ENCODE measurements at places on chromosomes 11 and 22.

DNA sequence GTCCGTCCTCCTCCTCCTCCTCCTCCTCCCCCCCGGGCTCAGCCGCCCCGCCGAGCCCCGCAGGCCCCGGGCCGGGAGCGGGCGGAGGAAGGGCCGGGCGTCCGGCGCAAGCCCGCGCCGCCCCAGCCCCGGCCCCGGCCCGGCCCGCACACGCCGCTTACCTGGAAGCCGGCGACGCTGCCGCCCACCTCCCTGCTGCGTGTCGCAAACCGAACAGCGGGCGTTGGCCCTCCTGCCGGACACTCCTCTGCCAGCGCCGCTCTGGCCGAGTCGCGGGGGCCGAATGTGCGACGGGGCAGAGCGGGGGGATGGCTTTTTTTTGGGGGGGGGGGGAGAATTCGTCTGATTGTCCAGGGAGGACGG lies 1.1 kb downstream of the IGF2 start:
- DNase-seq, result no peak

DNA sequence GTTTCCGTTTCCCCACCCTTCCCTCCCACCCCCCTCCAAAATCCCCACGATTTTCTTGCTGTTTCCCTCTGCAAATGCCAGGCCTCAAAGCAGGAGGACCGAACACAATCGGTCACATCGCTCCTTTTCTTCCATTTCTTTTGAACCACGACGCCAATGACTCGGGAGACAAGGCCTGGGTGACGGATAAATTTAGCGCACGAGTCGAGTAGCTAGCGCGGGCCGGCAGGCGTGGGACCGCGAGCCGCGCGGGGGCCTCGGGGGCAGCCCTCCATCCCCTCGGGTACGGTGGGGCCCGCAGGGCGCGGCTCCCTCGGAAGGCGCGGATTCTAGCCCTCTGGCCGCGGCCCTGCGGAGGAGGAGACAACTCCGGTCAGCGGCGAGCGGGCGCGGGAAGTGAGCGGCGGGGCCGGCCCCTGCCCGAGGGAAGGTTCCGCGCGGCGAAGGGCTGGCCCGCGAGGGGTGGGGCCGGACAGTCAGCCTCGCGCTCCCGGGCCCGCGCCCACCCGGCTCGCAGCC lies 414 bp downstream of the JOSD1 start:
- DNase-seq, result no peak

DNA sequence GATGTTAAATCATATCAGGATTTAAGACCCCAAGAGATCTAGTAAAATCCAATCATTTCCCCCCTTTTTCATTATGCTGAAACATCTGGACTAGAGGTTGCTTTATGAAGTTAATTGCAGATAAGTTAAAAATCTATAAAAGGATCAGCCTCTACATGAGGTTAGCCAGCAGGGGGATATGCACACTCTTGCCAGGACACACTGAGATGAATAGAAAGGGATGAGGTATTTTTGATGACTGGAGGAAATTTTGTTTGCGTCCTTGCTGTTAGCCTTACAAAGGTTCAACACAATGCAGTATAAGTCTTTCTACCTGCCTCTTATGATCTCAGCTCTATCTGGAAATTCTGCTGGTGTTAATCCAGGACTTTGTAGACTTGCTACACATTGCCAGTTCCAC lies 1034.3 kb downstream of the LRRC4C start:
- DNase-seq, result no peak

DNA sequence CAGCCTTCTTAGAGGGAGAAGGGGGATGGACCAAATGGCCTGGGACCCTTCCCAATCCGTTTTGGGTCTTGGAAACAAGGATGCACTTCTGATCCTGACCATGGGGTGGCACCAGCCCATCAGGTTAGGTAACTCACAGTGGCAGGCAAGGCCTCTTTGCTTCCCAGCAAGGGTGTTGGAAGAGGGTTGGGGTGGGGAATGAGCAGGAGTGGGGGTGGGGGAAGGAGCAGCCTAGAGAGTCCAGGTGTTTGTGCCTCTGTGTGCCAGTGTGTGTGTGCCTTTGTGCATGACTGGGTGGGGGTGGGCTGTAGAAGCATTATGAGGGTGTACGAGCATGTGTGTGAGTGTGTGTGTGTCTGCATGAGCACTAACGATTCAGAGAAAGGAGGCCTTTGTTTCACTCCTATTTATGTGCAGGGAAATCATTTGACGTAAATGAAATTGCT lies 213.1 kb downstream of the INSC start:
- peak; percentile 4 for DNase-seq

DNA sequence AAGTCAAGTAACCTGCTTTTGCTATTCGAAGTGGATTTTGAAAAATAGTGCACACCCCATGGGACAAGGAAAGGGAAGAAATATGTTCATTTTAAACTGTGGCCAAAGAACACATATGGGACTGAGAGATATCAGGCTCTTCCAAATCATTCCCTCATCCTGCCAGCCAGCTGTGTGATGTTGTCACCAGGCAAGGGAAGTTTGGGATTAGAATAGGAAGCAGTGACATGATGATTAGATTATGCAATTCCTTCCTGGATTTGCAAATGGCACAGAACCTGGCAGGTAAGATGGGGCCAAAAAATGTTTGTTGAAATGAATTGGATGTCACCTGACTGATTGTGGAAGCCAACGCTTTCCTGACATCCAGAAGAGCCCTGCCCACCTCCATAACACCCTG lies 4.9 kb upstream of the SCN3B start:
- no peak for DNase-seq

DNA sequence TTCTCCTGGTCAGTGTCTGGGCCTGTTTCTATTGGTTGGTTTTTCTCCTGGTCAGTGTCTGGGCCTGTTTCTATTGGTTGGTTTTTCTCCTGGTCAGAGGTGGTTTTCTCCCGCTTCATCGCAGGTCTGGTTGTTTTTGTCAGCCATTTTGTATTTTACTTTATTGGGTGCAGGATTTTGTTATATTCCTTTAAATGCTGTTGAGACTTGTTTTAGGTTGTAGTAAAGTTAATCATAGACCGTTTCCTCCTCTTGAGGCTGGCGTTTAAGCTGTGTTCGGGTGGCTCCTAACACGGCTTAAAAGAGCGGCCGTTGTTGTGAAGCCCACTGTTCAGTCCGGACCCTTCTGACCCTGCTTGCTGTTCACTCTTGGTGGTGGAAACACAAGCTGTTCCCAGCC lies 26.2 kb downstream of the ZBED4 start:
- DNase-seq, result no peak

- DNase-seq, result no peak
Measured at GRCh38 chr22:21929253-21929652, 23.4 kb downstream of the PPM1F start.

- no peak for DNase-seq
Measured at GRCh38 chr22:18973264-18974031, 37.4 kb upstream of the PRODH start.

DNA sequence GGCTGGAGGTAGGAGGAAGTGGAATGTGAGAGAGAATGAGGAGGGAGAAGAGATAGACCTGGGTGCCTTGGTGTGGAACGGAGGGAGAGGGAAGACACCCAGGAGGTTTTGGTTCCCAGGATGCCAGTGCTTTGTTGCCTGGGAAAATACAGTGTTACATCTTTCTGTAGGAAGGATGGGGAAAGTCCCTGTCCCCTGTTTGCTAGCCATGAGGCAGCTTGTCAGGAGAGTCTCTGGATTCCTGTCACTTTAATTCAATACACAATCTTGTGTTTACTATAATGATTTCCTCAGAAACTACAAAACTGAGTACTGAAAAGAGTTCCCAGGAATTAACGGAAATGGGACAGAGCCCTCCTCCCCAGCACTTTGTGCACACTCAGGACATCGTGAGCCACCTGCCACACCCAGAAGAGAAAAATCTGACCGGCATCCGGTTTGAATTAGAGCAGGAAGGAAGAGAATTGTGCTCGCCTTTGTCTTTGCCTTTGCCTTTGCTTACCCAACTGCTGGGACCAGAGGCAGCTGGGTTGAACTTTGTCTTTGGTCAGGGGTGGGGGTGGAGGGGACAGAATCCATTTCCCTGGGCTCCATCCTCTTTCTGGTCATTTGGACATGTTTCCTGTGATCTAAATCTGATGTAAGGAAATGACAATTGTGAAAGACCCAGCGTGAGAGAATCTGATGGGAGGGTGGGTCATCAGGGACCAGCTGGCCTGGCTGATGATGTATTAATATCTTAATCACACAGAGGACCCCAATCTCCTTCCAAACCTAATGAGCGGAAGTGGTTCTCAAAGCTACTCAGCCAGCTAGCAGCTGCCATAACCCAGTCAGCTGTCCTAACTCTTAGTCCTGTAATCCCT lies 1.3 kb upstream of the LIMK2 start:
- no peak for DNase-seq

DNA sequence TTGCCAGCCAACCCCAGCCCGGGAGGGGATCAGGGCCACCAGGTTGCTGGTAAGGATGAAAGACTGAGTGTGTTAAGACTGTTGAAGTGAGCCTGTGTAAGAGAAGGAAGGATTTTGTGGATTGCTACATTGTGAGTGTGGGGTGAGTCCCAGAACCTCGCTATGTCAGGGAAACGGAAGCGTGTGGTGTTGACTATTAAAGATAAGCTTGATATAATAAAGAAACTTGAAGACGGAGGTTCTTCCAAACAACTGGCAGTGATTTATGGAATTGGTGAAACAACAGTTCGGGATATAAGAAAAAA lies 627 bp downstream of the JRKL start:
- no peak for DNase-seq

GRCh38 chr11:78099666-78100065 lies 20.0 kb upstream of the NDUFC2 start:
- DNase-seq, result no peak

DNA sequence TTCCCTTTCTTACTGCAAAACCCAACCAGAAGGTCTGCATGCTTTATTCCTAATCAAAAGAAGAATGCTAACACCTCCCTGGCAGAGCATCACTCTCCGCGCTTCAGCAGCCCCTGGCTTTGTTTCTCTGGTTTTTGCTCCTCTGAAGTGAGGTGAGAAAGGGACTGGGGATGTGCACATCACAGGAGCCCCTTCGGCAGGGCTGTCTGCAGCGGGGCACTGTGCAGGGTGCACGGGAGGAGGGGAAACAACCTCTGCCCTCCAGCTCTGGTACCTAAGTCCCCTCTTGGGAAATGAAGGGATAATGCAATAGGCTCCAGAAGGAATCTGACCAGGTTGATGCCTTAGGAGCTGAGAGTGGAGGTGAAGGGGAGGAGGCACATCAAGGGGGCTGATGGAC lies 312.7 kb downstream of the NTM start:
- no peak for DNase-seq

DNA sequence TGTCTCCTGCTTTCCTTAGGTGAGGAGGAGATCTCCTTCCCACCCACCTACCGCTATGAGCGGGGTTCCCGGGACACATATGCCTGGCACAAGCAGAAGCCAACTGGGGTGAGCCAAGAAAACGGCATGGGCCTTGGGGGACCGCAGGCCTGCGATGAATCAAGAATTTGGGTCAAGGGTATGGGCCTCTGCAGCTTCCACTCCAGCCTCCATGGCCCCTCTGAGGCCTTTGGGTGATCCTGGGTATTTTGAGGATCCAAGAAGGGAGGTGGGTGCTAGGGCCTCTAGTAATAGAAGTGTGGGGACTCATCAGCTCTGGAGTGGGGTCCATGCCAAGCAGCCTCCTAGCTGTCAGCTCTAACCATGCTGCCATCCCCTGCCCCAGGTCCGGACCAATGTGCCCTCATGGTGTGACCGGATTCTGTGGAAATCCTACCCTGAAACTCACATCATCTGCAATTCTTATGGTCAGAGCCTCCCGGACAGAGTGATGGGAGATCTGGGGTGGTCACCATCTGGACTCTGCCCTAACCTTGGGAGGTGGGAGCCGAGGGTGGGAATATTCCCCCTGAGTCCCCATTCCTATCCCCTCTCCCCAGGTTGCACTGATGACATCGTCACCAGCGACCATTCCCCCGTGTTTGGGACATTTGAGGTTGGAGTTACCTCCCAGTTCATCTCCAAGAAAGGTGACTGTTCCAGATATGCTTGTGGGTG lies 8.6 kb downstream of the INPPL1 start:
- no peak for DNase-seq

GRCh38 chr11:17733261-17733660 lies 1.3 kb upstream of the KCNC1 start:
- no peak for DNase-seq

GRCh38 chr11:45102361-45102809 lies 44.1 kb upstream of the PRDM11 start:
- DNase-seq, result no peak

DNA sequence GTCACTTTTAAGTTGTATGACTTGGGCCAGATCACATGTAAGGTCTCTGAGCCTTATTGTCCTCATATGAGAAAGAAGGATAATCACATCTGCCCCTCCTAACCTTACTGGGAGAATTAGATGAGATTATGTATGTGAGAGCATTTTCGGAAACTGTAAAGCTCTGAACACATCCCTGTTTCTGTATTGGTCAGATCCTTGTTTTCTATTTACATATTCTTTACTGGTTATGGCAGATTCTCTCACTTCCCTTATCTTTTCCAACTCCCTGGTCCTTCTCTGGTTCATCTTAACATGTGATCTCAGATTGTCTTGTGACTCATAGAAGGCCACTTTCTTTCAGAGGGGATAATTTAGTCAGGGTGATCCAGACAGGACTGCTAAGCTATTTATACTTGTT lies 41.8 kb downstream of the CCDC81 start:
- no peak for DNase-seq

- DNase-seq, result no peak
Measured at GRCh38 chr22:35560366-35560765, 19.7 kb downstream of the RASD2 start.

GRCh38 chr11:99814021-99814420 lies 793.3 kb downstream of the CNTN5 start:
- DNase-seq, result no peak

DNA sequence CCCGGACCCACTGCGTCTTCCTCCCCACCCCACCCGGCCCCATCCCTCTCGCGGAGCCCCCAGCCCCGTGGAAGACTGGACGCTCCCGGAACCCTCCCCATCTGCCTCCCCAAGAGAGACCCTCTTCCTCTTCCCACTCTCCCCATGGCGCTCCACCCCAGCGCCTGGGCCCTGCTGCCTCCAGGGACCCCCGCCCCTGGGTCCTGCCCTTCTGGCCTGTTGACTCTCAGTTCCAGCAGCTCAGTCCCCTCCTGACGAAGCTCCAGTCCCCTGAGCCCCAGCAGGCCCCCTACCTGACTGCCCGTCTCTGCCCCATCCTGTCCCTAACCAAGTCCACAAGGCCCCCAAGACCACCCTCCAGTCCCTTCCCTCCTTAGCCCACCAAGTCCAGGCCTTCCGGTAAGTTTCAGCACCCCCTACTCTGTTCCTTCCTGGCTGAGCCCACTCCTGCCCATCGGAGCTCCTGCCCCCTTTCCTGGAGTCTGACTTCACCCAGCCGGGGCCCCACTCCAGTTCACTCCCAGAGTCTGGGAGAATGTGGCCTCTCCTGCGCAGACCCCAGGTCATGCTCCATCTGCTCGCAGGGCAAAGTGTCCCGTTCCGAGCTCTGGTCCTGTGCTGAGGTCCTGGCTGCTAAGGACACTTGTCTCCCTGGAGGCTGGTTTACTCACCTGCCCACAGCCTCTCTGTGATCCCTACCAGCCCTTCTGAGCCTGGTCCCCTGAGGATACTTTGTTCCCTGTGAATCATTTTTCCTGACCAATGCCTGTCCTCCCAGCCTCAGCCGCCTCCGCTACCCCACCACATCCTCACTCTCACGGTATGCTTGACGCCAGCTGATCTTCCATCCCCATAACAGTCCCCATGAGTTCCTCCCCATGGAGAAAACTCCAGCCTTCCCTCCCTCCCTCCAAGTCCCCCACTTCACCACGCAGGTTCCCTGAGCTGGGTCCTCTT lies 722 bp downstream of the IFITM10 start:
- DNase-seq, result peak; percentile 81

Measured in HT1080 (cell line).